ENCODE measurements at places on chromosomes 4 and X.

- no peak for DNase-seq
Observed at GRCh38 chr4:153346031-153346430, 1.5 kb downstream of the MND1 start.

GRCh38 chr4:139267301-139267700 lies 12.7 kb downstream of the MGARP start:
- DNase-seq, result no peak

DNA sequence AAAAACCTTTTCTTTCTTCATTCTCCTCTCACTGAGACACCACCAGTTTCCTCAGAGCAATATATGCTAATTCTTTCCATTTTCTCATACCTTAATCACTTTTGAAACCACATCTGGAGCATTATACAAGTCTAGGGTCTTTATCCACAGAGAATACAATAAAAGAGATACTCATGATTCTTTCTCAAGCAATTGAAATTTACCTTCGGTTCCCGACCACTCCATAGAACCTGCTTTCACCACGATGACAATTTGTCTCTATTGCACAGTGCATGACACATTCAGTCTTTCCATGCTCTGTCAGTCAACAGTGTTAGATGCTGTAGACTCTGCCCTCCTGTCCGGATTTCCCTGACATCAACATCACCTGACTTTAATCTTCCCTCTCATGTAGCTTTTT lies 409.3 kb upstream of the NWD2 start:
- no peak for DNase-seq

- no peak for DNase-seq
Observed at GRCh38 chrX:96705905-96706304, 21.3 kb downstream of the DIAPH2 start.

DNA sequence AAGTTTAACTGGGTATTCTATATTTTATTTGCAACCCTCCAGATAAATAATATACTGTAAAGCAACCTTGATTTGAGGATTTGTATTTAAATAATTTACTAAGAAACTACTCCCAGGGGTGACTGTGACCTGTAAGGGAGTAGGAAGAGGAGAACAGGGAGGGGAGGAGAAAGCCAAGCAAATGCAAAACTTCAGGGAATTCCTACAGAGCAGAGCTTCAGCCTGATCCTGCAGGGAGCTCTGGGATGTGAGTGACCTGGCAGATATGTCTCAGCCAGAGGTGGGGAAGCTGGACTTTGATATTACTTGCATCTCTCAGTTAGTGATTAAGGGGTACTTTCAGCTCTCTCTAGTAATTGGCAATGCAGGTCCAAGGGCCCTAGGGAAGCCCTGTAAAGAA lies 302.0 kb downstream of the FRMPD4 start:
- no peak for DNase-seq

DNA sequence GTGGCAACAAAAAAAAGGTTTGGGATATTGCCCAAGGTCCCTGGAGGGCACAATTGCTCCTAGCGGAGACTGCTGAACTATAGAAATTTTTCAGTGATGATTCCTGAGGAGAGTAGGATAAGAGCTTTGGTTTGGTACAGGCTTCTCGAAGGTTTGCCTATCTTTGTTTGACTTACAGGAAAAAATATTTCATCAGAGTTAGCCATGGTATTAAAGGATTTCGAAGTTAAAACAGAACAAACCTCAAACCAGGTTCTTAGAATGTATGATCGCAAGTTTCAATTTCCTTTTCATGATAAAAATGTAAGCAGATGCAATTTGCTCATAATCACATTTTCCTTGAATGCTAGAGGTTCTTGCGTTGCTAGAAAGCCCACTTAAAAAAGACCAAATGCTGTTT lies 1.7 kb downstream of the EGFL6 start:
- DNase-seq, result no peak

DNA sequence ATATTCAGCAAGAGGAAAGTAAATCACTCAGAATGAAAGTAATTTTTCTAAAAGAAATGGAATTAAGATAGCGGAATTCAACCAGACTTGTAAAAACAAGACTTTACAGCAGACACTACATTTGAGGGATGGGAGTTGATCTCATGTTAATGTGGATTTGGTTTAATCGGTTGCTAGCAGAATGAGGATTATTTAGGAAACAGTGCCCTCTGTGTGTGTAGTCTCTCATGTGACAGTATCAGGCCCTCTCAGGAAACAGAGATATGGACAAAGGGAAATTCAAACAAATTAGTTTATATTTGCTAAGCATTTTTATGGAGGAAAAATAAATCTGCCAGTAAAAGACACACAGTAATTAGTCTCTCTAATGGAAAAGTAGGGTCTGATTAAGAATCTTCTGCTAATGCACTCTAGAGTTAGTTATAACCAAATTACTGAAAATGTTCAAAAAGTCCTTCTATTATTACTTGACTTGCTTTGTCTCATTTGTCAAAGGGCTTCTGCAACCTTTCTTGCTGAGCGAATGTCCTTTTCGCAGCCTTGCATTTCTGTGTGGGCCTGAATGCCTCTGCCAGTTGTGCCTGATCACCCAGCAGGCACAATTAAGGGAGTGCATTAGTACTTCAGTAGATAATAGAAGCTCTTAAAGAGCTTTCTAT lies 1282.3 kb upstream of the TENM3 start:
- no peak for DNase-seq

GRCh38 chr4:123325241-123325681 lies 71.3 kb upstream of the SPRY1 start:
- no peak for DNase-seq

GRCh38 chr4:140237616-140238350 lies 83.8 kb upstream of the MAML3 start:
- DNase-seq, result no peak

- no peak for DNase-seq
Observed at GRCh38 chr4:87071401-87071800, 136.6 kb downstream of the AFF1 start.

DNA sequence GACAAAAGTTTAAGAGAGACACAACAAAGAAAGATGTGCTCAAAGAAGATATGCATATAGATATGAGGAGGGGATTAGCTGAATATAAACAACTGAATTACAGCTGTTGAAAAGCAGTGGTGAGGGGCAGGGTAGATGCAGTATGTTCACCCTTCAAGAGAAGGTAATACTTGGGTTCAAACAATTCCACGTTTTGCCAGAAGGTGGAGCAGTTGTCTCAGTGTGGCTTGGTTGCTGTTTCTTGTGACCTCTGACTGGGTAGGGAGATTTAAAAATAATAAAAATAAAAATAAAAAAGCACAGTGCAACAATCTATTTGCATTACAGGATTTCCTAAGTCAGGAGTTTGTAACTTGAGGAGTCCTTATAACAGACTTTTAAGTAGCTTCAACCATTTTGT lies 23.3 kb downstream of the PHOX2B start:
- no peak for DNase-seq

GRCh38 chrX:20294284-20294683 lies 27.6 kb upstream of the RPS6KA3 start:
- DNase-seq, result no peak

DNA sequence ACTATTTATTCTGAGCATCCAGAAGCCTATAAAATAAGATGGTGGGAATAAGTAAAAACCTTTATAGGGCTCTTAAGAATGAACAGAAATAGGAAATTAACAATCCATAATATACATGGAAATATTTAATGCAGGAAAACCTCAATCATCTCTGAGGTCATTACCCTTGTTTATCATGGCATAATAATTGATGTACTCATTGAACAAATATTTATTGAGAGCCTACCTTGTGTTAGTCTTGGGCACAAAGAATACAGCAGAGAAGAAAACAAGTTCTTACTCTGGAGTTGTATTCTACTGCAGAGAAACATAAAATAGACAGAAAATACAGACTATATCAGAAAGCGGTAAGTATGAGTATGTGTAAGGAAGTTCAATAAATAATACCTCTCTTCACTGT lies 167.2 kb downstream of the COX18 start:
- DNase-seq, result no peak

DNA sequence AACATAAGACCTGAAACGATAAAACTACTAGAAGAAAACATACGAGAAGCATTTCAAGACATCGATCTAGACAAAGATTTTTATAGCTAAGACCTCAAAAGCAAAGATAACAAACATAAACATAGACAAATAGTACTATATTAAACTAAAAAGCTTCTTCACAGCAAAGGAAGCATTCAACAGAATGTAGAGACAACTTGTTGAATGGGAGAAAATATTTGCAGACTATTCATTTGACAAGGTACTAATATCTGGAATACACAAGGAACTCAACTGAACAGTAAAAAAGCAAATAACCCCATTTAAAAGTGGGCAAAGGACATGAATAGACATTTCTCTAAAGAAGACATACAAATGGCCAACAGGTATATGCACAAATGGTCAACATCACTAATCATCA lies 49.8 kb downstream of the MANBA start:
- no peak for DNase-seq

GRCh38 chrX:291411-291901 lies 10.3 kb downstream of the PLCXD1 start:
- DNase-seq, result no peak

DNA sequence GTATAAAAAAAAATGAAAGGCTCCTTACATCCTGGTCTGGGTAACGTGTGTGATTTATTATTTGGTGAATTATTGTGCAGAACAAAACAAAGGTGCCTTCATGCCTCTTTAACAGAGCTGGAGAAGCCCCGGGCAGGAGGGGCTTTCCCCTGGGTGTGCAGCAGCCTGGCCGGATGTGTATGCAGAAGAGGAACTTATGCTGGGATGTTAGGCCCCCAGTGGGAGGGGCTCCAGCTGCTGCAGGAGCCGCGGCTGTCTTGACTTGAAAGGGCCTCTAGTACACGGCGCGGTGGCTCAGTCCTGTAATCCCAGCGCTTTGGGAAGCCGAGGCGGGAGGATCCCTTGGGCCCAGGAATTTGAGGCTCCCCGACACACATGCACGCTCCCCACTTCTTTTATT lies 16.0 kb downstream of the CCNQ start:
- DNase-seq, result peak; percentile 41

GRCh38 chrX:132046533-132046932 lies 23.4 kb downstream of the STK26 start:
- no peak for DNase-seq

GRCh38 chrX:37686996-37687395 lies 1.4 kb downstream of the XK start:
- no peak for DNase-seq
